ENCODE measurements at places on chromosomes 4 and X.

- DNase-seq, result no peak
Observed at GRCh38 chrX:31580726-31581125, 508.9 kb upstream of the FTHL17 start.

DNA sequence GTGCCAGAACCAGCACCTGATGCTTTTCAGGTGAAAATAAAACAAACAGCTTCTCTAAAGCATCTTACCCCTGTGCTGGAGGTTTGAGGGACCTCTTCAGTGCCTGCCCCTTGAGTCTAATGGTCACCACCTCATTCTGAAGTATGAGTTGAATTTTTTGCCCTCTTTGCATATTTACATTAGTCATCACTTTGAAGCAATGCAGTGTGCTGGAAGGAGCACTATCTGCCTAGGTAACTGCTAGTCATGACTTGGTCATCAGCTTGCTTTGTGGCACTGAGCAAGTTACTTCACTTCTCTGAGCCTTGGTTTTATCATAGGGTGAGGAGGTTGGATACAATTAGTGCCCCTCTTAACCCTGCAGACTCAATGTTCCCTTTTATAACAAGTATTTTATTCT is 44.9 kb downstream of the SPATA18 start:
- no peak for DNase-seq

GRCh38 chr4:104756837-104757236 is 262.1 kb upstream of the CXXC4 start:
- no peak for DNase-seq

GRCh38 chr4:102678695-102679335 is 82.0 kb downstream of the MANBA start:
- no peak for DNase-seq

GRCh38 chr4:26891867-26892266 is 31.2 kb downstream of the STIM2 start:
- DNase-seq, result no peak

DNA sequence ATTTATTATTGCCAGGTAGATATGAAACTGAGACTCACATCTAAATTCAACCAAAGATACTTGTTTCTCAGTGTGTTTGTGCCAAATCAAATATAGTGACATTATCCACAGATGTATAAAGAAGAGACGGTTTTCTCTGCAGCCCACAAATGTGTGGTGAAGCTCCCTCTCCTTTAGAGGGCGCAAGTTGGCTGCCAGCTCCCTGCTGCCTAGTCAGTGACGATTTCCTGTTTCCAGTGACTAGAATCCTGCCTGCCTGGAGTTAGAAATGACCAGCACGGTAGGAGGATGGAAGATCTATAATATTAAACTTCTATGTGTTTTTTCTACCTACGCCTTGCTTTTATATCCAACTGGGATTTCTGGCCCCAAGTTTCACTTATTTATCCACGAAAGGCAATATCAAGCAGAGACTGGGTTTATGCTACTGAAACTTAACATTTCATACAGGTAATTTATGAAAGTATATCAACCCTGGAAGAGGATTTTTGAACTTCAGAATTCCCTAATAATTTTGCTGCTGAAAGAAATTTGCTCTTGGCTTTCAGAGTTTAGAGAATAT is 1793.7 kb upstream of the TENM3 start:
- no peak for DNase-seq

- DNase-seq, result no peak
Observed at GRCh38 chr4:145635630-145636029, 16.4 kb downstream of the MMAA start.

GRCh38 chrX:66015152-66015831 is 24.6 kb downstream of the VSIG4 start:
- no peak for DNase-seq

DNA sequence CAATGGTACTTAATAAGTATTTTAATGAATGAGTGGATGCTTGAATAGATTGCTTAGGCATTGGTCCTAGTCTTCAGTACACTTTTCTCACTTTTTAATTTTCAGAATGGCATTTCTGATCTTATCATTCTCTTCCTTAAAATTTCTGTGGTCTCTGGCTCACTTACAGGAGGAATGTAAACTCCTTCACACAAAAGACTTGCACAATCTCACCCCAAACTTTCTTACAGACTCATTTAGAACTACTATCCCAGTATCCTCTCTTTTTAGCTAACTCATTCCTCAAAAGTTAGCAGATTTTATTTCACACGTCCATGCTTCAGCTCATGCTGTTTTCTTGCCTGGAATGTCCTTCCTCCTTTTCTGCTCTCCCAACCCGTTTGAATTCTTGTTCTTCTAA is 350.1 kb downstream of the GRXCR1 start:
- DNase-seq, result no peak

- no peak for DNase-seq
Observed at GRCh38 chr4:90960433-90960832, 833.2 kb downstream of the CCSER1 start.

- DNase-seq, result no peak
Observed at GRCh38 chr4:161444626-161445025, 719.2 kb downstream of the FSTL5 start.

DNA sequence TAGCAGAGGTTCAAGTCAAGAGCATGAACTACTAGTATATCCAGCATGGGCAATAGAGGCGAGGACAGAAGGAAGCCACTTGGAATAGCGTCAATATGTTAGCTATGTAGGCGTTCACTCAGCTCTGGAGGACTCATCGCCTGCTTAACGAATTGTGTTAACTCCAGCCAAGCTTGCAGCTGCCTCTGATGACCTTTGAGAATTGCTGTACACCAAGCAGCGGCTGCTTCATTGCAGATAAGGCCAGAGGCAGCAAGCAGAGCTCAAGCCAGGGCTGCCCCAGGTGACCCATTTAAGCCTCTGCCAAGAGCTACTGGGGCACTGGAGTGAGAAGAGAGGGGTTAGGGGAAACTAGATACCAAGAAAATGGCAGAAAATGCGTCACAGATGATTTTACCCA is 160.2 kb upstream of the IGFBP7 start:
- no peak for DNase-seq

GRCh38 chr4:95362906-95363558 is 185.7 kb downstream of the UNC5C start:
- DNase-seq, result no peak

DNA sequence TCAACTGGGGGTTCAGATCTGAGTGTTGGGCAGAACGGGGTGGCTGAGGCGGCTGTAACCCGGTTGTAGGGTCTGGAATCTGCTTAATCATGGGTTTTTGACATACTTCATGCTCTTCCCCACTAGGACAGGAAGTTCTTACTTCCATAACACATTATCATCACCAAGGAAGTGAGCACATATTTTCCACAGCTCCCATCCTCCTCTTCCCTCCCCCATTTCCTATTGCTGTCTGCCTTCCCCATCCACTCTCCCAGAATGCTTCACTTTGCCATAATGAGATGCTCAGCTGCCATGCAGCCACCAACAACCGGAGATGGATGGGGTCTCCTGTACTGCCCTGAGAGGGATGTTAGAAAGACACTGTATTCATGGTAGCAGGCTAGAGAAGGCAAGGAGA is 6.4 kb upstream of the DCUN1D4 start:
- DNase-seq, result no peak

GRCh38 chr4:78057135-78057599 is at the start of gene FRAS1:
Gene FRAS1 (plus strand): TSS chr4:78057323. CDS start chr4:78058010, 687 bp downstream.
- DNase-seq, result no peak

- DNase-seq, result no peak
Observed at GRCh38 chrX:69146739-69147138, 18.5 kb downstream of the PJA1 start.

DNA sequence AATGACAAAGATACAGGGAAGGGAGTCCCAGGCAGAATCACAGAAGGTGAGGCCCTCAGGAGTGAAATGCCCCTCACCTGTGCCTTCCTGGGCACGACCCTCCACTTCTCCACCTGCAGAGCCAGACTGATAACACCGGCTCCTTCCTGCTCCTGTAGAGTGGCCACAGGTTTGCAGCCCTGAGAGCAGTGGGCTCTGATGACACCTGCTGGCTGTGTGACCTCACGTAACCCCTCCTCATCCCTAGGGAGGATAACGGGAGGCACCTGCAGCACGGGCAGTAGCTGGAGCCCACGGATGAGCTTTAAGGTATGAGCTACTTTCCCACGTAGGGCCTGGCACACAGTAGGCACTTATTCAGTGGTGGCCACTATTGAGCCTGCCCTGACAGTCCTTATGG is 25.5 kb upstream of the MAN2B2 start:
- no peak for DNase-seq

GRCh38 chrX:18353931-18354368 is 538 bp downstream of the SCML2 start:
- no peak for DNase-seq

DNA sequence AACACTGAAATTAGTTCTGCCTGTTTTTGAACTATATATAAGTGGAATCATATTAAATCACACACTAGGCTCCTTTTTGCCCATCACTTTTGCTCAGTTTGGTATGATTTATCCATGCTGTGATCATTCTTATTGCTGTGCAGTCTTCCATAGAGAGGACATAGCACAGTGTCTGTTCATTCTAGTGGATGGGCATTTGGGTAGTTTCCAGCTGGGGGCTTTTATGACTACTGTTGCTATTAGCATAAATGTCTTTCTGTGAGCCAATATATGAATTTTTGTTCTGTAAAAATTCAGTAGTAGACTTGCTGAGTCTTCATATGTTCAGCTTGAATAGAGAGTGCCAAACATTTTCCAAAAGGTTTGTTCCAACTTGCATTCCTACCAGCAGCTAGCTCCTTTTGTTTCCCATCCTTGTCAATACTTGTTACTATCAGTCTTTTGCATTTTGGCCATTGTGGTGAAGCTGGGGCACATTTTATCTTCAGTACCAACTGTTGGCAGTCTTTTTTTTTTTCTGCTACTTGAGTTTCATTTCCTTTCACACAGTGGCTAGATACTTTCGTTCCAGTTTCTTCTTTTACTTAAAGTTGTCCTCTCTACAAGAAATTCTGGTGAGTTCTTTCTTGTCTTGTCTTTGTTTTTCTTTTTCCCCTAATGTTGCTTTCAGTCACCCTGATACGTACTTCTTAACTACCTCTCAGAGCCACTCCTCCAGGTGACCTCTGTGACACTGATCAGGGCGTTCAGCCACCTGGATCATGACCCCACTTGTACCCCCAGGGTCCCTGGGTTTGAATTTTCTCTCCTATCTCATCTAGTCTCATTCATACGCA is 87.0 kb downstream of the ANXA3 start:
- DNase-seq, result no peak

- no peak for DNase-seq
Observed at GRCh38 chr4:172945611-172946010, 223.0 kb upstream of the GALNT7 start.
